NAMALWA (cell line): ENCODE measurements at places on chromosomes 7 and 10.

DNA sequence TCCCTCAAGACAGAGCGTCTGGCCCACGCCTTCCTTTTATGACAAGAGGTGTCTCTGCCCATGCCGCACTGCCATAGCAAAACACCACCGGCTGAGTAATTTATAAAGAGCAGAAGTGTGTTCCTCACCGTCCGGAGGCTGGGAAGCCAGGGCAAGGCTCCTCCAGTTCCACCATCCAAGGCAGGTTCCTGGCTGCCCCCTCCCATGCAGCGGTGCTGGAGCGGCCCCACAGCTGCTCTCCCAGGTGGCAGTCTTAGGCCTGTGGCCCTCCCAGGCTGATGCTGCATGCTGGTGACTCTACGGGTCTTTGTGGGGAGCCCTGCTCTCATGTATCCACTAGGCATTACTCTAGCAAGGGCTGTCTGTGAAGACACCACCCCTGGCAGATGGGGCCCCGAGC lies 113.1 kb downstream of the TCERG1L start:
- DNase-seq: no peak

- DNase-seq: no peak
Observed at GRCh38 chr7:85587785-85588184, 400.9 kb upstream of the SEMA3D start.

DNA sequence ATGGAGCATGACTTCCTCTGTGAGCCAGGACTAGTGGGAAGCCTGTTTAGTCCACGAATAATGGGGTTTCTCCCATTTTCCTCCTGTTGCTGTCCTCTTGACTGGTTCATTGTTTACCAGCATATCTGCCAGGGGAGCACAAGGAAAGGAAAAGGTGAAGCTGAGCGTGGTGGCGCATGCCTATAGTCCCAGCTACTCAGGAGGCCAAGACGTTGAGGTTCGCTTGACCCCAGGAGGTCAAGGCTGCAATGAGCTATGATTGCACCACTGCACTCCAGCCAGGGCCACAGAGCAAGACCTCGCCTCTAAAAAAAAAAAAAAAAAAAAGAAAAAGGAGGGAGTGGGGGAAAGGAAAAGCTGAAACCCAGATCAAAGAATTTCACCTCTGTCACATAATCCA lies 5.8 kb upstream of the IL2RA start:
- DNase-seq: no peak

DNA sequence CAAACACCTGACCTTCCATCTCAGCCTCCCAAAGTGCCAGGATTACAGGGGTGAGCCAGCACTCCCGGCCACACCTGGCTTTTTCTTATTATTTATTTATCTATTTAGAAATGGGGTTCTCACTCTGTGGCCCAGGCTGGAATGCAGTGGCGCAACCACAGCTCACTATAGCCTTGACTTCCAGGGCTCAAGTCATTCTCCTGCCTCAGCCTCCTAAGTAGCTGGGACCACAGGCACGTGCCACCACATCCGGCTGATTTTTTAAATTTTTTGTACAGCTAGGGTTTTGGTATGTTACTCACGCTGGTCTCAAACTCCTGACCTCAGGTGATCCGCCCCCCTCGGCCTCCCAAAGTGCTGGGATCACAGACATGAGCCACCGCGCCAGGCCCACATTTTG lies 56.9 kb upstream of the MYL10 start:
- no peak for DNase-seq

DNA sequence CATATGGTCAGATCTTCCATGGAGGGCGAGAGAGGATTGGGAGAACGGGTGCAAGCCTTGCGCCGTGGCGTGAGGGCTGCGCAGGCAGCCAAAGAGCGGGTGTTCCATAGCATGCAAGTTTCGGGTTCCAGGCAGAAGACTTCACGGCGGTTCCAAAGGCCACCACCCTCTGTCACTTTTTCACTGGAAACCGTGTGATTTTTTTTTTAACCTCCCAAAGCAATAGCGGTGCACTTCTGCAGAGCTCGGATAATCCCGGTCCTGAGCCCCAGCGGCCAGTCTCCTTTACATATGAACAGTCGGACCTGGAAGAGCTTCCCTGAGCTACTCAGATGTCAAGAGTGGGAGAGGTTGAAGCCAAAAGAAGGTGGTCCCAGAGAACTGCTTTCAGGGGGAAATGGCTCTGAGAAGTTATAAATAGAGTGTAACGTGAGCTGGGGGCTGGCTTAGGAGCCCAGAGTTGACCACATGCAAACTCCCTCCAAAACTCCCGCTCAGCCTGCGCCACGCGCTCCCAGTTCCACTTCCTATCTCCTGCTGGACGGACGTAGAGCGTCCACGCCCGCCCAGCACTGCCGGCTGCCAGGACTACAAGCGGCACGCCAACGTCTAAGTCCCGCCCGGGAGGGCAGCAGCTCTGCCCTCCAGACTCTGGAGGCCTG lies at the start of gene MEOX2:
Gene MEOX2 (minus strand): TSS at position 389 of the 662 bp plus-strand sequence. CDS start 281 bp downstream, at position 108.
- no peak for DNase-seq

DNA sequence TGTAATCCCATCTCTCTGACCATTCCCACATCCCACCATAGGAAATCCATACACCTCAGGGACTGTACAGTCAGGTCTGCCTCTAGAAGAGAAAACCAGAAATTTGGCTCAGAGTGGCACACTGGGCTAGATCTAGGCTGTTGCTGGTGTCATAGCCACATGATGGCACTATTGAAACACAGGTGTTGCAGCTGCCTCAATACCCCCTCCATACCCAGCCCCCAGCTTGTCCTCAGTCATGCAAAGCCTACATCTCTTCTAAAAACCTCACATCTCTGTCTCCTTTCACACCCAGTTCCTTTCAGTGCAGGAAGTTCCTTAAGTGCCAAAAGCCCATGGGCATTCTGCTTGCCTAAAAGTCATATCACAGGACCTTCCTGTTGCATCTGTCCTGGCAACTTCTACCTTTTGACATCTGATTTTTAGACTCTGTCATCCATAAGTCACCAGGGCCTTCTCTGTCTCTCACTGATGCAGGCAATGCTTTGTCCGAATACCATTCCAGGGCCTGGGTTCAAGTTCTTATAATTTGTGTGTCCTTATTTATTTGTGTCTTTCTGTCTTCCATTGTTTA lies 27.0 kb upstream of the HIBADH start:
- DNase-seq: peak; percentile 82

GRCh38 chr7:158043551-158044481 lies 543.8 kb downstream of the PTPRN2 start:
- DNase-seq: no peak

DNA sequence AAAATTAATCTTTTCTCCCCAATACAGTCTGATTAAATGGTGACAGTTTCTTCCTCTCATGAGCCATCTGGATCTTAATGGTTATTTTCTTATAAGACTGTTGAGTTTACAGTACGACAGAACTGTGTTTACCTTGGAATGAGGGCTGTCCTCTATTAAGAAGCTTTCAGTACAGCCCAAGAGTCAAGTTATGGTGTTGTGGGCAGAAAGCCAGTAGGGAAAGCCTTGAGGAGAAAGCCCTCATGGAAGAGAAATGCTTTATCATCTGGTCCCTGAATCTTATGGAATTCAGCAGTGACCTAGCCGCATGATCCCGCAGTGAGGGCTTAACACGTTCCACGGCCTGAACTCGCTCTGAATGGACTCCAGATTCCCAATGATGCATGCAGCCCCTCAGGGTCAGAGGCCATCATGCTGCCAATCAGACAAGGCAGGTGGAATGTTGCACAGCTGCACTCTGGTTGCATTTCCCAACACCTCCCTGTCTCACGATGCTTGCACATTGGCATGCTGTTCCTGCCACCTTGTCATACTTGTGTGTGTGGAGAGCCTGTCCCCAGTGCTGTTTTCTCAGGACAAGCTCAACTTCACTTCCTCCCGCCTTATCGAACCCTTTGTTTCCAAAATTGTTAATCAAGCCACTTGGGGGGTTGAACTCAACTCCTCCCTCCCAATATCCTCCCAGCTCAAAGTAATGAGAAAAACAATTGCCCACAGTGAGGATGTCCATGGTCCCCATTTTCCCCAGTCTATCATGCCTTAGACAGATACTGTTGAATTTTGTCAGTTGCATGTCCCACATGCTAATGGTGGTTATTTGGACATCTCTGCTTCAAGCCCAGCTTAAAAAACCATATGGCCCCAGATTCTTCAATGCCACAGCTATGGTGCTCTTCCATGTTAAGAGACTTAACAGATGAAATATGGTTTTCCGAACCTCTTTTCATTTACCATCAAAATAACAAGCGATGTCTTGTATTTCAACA lies 211.1 kb upstream of the TCF7L2 start:
- no peak for DNase-seq

- no peak for DNase-seq
Observed at GRCh38 chr10:5529702-5530411, 5.1 kb downstream of the CALML3 start.

GRCh38 chr10:48805848-48806247 lies 121.2 kb downstream of the WDFY4 start:
- no peak for DNase-seq

DNA sequence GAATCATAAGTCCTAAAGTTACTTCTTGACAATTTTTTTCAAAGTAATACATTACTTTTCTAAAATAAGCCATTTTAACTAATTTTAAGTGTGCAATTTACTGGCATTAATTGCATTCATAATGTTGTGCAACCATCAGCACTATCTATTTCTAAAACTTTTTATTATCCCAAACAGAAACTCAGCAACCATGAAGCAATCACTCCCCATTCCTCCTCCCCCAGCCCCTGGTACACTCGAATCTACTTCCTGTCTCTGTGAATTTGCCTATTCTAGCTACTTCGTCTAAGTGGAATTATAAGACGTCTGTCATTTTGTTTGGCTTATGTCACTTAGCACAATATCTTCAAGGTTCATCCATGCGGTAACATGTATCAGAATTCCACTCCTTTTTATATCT lies 84.9 kb downstream of the MKX start:
- DNase-seq: no peak

DNA sequence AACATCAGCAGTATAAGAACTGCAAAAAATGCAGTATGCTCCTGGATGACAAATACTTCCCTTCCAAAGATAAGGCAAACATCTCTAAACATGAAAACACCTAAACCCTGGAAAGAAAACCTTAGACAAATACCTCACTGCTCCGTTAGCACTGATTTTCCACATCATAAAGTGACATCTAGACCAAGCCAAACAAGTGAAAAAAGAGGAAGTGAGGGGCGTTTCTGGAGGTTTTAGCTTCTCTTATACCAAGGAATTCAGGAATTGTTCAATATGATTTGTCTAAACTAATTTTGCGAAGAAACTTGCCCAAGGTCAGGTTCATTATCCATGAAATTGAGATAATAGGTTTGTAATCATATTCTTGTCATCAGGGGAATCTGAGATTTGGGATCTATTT lies 279.7 kb downstream of the ADRA2A start:
- no peak for DNase-seq

DNA sequence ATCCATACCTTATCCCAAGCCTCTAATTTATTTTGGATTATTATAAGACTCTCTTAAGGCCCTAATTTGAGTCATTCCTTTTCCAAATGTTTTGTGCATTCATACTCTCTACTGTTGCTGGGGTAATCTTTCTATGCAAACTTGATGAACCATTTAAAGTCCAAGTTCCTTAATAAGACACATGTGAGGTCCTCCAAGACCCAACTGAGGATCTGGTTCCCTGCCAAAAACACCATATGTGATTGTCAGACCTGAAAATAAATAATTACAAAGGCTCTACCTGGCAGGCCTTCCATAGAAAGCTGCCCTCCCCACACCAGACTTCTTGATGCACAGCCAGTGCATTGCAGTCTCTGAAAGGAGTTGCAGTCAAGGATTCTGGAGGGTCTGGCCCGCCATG lies 257.9 kb upstream of the AKR1E2 start:
- DNase-seq: no peak

GRCh38 chr7:76129366-76129765 lies 72.3 kb upstream of the SRRM3 start:
- no peak for DNase-seq

GRCh38 chr10:130636313-130636930 lies 500.2 kb downstream of the GLRX3 start:
- DNase-seq: no peak

- DNase-seq: no peak
Observed at GRCh38 chr10:62454687-62455397, 80.7 kb downstream of the ZNF365 start.

DNA sequence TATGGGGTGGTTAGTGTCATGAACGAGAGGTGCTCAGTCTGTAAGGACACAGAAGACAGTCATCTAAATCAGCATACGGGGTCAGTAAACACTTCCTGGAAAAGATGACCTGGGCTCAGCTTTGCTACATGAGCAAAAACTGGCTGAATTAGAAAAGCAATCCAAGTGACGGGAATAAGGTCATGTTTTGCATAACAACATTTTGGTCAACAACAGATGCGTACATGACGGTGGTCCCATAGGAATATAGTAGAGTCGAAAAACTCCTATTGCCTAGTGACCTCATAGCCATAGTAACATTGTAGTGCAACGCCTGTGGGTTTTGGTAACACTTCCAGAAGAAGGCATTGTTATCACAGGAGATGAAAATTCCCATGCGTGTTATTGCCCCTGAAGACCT lies 92.9 kb downstream of the CTNNA3 start:
- DNase-seq: no peak

GRCh38 chr10:131021246-131021895 lies 290.1 kb downstream of the TCERG1L start:
- DNase-seq: no peak

DNA sequence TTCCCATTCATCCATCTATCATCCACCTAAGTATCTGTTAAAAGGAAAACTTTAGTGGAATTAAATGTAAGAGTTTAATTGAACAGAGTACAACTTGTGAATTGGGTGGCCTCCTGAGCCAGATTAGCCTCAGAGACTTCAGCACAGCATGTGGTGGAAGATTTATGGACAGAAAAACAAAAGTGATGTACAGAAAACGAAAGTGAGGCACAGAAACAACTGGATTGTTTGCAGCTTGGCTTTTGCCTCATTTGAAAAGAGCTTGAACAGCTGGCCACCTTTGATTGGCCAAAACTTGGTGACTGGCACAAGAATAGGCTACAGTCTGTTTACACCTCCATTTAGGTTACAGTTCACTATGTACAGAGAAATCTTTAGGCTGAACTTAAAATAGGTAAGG lies 1463.4 kb upstream of the CELF2 start:
- DNase-seq: no peak

- no peak for DNase-seq
Observed at GRCh38 chr7:93592588-93593266, 18.2 kb upstream of the CALCR start.

DNA sequence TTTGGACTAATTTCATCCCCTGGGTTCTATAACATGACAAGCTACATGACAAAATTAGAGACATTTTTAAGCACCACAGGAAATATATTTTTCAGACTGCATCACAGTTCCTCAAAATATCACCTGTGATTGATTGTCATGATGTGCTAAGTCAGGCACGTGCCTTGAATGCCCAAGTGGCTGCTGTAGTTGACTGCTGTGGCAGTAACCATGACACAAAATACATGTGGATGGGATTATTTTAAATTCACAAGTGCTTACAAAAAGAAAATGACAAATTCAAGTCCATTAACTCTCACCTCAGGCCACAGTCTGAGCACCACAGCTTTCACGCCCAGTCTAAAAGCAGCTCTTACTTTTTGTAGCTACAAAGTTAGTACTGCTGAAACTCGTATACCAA lies 45.5 kb downstream of the TNPO3 start:
- DNase-seq: peak; percentile 76

DNA sequence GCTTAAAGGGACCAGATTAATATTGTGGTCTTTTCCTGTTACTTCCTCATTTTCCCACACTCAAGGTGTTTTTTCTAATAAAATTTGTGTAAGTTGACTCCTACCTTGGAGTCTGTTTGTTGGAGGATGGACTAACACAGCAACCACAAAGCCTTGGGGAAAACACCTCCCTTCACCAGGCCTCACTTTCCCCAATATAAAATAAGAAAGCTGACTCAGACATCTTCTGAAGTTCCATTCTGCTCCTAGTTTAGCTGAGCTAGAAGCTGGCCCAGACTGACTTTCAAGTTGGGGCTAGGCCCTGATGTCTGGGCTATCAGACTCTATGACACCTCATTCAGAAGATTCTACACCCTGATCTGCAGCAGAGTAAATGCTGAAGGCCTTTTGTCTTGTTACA lies 73.0 kb upstream of the ADRB1 start:
- DNase-seq: no peak
